ENCODE measurements at places on chromosomes 1 and 21.

DNA sequence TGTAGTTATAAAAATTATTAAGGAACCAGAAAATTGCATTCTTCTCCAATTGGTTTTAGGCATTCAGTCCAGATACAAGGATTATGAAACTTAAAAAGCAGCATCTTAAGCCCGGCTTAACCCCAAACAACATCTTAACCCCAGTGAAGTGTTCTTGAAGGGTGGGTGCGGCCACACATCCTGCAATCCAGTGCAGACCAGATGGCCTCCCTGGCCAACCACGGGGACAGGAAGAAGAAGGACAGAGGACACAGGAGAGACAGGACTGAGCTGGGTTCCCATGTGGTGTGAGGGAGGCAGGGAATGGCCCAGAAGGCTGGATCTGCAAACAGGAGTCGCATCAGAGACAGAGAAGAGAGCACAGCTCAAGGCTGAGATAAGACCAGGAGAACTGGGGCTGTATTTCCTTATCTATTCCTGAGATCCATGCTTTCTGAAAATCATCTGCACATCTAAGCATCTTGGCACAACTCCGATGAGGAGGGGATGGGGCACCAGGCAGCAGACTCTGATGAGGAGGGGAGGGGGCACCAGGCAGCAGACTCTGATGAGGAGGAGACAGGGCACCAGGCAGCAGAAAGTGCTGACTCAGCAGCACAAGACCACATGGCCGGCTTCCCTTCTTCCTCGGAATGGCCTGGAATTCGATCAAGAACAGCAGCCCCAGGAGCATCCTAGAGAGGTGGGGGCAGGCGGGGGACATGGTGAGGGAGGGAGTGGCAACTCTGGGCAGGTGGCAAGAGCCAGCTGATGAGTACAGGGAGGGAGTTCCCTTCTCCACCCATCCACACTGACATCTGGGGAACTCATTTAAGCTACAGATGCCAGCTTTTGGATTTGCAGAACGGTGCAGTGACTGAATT lies 26.6 kb downstream of the ABCG1 start:
- no peak for DNase-seq

DNA sequence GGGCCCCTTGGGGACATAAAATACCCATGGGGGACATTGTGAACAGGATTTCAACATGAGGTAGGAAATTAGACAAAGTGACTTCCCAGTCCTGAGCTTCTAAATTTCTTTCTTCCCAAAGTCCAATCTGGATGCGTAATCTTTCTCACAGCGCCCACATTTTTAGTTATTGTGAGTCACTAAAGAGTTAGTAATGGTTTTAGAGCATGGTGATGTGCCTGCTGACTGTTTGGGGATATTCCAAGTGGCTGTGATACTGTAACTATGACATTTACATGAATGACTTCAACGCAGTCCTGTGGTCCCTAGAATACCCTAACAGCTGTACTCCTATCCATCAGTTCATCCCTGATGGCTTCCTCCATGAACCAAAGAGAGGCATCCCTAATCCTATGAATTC lies 224.0 kb upstream of the COA6 start:
- DNase-seq, result no peak

DNA sequence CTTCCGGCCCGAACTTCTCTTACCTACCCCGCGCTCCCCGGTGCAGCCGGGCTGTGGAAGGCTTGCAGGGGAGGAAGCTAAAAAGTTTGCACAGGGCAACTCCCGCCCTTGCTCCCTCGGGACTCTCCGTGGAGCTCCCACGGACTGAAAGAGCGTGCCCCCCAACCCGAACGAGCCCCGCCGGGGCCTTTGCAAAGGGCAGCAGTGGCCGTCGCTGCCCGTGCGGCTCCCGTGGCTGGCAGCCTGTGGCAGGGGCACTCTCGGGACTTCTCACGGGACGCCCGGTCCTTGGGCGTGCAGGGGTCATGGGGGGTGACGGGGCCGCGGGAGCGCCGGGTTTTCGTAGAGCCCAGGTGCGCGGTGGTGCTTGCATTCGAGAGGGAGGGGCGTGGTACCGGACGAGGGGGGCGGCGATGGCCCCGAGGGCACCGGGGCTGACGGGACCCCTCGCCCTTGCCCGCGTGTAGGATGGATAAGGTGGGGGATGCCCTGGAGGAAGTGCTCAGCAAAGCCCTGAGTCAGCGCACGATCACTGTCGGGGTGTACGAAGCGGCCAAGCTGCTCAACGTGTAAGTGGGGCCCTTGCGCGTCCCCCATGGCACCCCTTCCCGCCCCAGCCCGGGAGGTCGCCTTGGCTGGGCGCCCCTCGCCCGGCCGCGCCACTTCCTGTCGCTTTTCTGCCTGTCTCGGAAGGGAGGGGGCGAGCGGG lies 711 bp downstream of the GADD45A start:
- DNase-seq, result no peak

DNA sequence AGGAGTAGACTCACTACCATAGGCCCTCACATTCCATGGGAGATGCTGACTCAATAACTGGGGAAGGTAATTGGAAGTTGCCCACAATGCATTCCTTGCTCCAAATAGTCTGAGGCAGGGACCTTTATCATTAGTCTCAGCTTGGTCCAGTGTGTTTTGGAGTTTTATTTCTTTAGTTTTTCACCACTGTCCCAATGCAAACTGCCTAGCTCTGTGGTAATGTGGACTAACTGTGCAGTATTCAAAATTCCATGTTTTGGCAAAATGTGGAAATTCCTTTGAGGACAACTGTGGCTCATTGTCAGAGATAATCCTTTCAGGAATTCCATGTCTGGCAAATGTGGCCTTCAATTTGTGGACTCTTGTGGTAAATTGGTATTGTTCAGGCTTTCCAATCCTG lies 78.1 kb upstream of the PAPPA2 start:
- DNase-seq, result no peak

All from putamen (tissue), 1 donor.